ENCODE measurements at places on chromosomes 1 and 21.

GRCh38 chr1:240093120-240093961, 1.7 kb downstream of the FMN2 start:
- DNase-seq, result no peak

DNA sequence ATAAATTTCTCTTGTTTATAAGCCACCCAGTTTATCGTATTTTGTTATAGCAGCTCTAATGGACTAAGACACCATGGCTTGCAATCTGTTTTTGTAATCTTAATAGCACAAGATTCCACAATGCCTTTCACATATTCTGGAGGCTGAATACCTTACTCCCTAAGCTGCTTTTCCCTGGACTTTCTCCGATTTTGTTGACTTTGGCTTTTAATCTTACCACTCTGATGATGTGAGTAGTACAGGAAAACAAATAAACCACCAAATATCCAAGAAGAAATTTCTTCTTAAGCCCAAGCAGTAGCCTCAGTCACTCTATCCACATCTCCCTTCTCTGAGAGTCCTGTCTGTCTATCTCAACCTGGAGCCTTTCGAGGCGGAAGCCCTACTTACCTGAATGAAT, 838.6 kb downstream of the LTN1 start:
- DNase-seq, result no peak

GRCh38 chr1:162939035-162939434, 78.1 kb upstream of the CCDC190 start:
- no peak for DNase-seq

GRCh38 chr21:36756527-36756926, 57.6 kb downstream of the SIM2 start:
- no peak for DNase-seq

- DNase-seq, result no peak
These were observed 75.7 kb upstream of the PGBD5 start for GRCh38 chr1:230501849-230502248.
